Stimulated activated CD4-positive, alpha-beta T cell treated with anti-CD3 and anti-CD28 coated beads, Interleukin-15, amount 100 ng/mL, for 1 hour (primary cell): ENCODE measurements at places on chromosomes 4 and X.

- no peak for DNase-seq
Measured at GRCh38 chr4:186248643-186249042, 17.3 kb upstream of the F11 start.

DNA sequence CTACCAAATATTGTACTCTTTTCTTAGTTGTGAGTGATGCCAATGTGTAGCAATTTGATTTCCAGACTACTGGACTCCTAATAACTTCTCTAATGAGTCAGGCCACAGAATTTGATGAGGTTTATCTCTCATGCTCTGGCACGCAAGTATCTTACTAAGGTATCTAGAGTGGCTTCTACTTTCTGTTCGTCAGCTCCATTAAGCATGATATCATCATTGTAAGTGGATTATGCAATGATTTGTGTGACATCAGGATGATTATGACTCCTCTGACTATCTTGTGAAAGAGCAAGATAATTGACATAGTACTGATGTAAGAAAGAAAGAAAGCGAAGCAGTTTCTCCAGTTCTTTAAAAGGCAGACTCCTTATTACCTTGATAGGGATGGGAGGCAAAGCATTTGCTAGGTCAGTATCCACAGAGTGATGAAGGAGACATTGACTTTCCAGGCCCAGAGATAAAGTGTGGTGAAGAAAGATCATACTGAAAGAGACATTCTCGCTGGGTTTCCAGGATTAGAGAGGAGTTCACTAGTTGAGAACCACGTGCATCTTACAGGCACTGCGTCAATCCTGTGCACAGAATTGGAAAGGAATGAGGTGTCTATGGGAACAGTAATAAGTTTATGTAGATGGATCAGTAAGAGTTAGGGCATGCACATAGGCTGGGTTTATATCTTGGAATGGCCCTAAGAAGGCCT, 161.9 kb upstream of the STK26 start:
- no peak for DNase-seq

DNA sequence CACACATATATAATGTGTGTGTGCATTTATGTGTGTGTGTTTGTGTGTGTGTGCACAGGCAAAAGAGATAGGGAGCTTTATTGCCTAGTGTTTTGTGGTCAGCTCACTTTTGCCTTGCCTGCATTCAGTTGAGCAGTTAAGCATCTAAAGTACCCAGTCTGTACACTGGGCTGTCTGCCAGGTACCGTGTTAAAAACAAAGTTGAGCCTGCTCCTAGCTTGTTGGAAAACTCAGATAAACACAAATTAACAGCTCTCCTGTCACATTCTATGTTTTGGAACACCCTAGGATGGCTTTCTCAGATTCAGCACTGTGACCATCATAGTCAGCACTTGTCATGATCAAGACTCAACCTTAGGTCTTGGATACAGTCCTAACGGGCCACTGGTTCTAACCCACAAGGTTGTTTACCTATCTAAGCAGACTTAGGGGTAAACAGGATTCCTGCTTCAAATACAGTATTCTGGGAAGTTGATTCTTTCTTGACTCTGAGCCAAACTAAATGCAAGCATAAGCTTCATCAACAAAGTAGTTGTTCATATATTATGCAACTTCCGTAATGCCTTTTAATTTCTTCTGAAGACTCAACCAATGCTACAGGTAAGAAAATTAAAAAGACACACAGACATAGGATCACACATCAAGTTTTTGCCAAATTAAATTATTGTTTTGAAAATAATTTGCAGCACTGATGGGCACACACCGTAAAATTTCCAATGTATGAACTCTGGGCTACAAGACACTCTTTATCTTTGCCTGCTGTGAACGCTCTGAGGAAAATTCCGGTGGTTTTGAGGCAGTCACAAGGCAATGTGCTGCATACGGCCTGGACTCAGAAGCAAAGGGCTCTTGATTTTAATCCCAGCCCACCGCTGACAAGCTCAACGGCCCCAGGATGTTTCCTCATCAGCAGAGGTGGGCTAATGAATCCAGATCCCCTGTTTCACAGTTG, 11.3 kb upstream of the CD99 start:
- DNase-seq, result no peak

GRCh38 chr4:165454426-165454825, 75.6 kb downstream of the CPE start:
- DNase-seq, result no peak

DNA sequence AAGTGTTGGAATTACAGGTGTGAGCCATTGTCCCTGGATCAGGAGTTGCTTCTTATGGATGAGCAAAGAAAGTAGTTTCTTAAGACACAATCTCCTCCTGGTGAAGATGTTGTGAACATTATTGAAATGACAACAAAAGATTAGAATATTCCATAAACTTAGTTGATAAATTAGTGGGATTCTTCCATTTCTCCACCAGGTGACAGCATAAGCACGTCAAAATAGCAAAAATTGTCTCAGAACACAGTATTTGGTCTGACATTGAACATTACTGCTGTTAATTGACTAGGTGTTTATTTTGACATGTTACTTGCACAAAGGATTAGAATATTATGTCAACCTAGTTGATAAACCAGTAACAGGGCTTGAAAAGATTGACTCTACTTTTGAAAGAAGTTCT, 21.6 kb downstream of the CLDN34 start:
- DNase-seq, result no peak

- no peak for DNase-seq
Measured at GRCh38 chr4:65033899-65034298, 624.6 kb upstream of the TECRL start.

DNA sequence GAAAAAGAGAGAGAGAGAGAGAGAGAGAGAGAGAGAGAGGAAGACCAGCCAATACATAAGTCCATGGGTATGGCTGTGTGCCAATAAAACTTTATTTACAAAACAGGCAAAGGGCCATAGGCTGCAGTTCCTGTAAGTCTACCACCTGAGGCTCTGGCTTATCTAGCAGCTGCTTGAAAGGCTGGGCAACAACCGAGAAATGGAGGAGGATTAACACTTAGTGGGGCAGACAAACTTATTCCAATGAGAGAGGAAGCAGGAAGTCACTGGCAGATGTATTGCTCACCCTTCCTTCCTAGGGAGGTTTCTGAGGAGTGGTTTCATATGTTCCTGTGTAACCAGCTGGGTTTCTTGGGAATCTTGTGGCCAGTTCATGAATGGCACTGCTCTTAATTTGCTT, 4.7 kb upstream of the GPR143 start:
- DNase-seq, result no peak

GRCh38 chr4:93751411-93751810, 77.1 kb upstream of the ATOH1 start:
- DNase-seq, result no peak

- DNase-seq, result no peak
Measured at GRCh38 chrX:132395026-132395425, 93.8 kb downstream of the MBNL3 start.

DNA sequence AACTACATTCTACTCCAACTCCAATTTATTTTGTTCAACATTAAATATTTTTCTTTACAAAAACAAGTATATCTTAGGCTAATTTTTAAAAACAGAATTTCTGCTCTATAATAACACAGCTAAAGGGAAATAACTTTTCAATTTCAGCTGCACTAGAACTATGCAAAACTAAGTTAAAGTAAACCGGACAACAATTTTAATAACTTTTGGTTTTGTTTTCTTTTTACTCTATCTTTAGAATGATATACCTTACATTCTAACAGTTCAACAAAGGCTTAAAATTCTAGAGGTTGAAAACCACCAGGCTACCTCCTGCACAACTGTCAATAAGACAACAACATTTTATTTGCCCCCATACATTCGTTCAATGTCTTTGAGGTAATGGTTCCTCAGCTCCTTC, 18.7 kb upstream of the KCNE5 start:
- no peak for DNase-seq

- no peak for DNase-seq
Measured at GRCh38 chr4:179719766-179720450, 2277.7 kb upstream of the AGA start.

DNA sequence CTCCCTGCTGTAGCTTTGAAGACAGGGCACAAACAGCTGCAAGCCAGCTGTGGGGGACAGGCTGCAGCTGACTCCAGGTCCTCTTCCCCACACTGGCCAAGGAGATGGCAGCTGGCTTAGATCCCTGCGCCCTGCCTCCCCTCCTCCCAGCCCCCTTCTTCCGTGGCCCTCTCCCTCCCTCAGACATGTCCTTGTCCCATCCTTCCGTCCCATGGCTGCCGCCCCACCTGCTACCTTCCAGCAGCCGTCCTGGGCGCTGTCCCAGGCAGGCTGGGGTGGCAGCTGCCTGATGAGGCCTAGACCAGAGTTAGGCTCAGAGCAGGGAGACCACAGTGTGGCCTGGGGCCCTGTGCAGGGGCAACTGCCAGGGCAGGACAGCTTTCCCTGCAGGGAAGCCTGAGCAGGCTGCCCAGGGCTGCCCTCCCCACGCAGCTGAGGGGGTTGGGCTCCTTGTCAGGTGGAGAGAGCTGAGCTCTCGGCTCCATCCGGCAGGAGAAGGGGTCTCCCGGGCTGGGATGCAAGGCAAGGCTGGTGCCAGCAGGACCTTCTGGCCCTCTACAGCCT, 3.3 kb upstream of the BGN start:
- DNase-seq, result no peak

- DNase-seq, result no peak
Measured at GRCh38 chrX:16517039-16517605, 132.8 kb upstream of the S100G start.

GRCh38 chrX:54182194-54182863, 725 bp downstream of the FAM120C start:
- DNase-seq, result peak; percentile 50

GRCh38 chr4:60461551-60461950, 738.6 kb upstream of the ADGRL3 start:
- no peak for DNase-seq

GRCh38 chrX:70769659-70770227, 138.8 kb downstream of the TEX11 start:
- DNase-seq, result no peak

DNA sequence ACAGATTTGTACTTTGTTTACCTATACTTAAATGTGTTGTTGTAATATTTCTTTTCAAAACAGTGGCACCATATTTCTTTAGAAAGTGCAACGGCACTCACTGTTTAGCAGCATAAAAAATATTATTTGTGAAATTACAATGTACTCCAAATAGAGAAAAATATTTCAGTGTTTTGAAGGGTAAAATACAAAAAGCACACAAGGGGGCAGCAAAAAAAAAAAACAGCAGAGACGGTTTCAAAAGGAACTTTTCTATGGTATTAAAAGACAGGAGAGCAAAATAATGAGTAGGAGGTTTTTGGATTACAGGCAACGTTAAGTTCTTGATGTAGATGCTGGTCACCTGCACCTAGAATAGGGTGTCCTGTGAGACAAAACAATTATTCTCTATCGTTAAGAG, 2.0 kb downstream of the NUDT11 start:
- DNase-seq, result no peak

DNA sequence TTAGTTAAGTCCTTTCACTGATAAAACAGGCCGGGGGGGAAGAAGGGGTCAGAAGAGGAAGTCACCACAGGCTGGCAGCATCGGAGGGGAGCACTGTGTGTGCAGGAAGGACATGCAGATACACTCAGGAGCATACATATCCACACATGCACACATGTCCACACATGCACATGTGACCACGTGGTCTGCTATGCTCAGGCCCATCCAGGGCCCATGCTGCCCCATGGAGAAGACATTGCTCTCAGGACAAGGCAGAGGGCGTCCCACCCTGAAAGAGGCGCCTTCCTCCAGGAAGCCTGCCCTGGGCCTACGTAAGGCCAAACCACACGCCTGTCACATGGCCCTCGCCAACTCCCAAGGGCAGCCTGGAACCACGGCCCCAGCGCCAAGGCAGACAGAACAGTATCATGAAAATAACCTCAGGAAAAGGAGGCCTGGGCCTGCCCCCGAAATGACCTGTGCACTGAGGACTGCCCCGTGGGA, 15.8 kb downstream of the WDR1 start:
- no peak for DNase-seq

DNA sequence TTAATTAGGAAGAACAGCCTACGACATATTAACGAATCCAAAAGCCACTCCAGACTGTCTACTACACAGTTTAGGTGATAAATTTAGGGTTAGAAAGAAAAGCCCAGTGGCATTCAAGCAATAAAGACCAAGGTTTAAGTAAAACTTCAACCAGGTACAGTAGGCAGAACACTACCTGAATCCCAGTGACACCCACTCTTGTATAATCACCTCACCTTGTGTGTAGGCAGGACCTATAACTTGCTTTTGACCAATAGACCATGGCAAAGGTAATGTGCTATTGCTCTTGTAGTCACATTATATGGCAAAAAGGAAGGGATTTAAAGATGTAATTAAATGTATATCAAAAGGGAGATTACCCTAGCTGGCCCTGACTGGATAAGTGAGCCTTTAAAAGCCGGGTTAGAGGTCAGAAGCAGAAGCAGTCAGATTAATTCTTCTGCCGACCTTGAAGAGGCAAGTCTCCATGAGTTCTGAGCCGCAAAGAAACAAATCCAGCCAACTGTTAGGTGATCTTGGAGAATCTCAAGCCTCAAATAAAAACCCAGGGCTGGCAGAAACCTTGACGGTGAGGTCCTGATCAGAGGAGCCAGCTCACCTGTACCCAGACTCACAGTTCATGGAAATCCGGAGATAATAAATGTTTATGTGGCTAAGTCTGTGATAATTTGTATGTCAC, 8.8 kb downstream of the FSTL5 start:
- DNase-seq, result no peak

DNA sequence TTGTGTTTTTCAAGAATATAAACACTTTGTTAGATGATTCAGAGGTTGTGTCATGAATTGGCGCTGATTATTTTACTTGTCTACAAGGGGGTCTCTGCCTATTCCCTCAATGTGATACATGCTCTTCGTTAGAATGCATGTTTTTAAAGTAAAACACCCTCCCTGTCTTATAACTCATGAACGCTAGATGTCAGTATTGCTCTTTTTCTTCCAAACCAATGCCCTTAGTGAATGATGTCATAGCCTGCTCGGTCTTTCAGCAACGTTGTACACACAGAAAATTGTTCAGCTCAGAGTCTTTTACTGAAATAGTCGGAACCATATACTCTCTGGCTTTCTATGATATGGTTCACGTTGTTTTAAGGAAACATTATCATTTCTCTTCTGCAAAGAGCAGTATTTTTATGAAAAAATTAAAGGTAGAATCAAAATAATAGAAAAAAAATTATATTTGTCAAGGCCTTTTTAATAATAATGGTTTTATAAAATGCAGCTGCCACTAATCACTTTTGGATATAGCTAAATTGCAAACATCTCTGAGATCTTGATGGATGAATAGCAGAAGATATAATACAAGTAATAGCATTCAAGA, 292.9 kb downstream of the TLL1 start:
- no peak for DNase-seq

DNA sequence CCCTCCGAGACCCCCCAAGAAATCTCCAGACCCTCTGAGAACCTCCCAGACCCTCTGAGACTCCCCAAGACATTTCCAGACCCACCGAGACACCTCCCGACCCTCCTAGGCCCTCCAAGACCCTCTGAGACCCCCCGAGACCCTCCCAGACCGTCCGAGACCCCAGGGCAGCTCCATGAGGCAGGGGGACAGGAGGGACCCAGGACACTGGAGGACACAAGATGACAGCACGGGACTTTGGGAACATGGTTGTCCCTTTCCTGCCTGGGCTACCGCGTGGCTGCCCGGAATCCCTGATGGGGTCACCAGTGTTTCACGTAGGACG, 10.3 kb downstream of the CTBP1 start:
- DNase-seq, result no peak

- DNase-seq, result no peak
Measured at GRCh38 chr4:182451441-182451840, 208.2 kb downstream of the TENM3 start.

- no peak for DNase-seq
Measured at GRCh38 chr4:17811078-17811603, 362 bp downstream of the NCAPG start.
